Mesothelial cell of epicardium (in vitro differentiated cells): ENCODE measurements at places on chromosomes 1 and 21. TPM values are rescaled to one million over a fixed set of nuclear protein-coding genes. Genes with fewer than 3 reads are reported as not detected.

DNA sequence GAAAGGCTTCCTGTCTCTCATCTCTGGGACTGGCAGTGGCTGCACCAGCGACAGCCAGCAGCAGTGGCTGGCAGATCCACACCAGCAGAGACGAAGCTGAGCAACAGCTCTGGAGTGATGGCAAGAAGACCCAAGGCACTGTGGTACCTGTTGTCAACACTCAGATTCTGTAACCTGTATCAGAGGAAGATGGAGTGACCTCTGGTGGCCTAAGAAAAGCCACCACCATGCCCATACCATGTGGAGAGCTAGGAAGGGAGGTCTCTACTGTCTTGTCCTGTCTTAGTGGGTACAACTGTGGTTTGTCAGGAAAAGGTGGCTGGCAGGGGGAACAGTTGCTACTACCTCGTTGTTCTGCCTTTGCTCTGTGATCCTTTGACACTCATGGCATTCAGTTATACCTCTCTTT, 22.5 kb upstream of the RHBDL2 start:
- no peak for DNase-seq

DNA sequence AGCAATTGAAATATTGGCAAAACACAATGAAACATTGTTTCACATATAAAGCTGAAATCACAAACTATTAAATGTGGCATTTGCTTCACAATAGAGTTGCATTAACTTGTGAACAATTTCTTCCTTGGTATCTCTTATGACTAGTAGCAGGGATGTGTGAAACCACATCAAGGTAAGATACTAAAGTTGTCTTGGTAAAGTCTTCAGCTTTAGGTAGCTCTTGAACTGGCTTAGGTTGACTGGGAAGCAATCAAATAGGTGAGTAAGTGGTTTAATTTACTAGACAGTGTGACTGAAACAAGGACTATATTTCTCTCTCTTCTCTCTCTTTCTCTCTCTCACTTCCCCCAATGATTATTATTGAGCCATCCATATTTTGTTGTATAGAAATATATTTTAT, 141.5 kb upstream of the KCNK2 start:
- DNase-seq, result no peak

GRCh38 chr1:110752941-110753725, 78.4 kb upstream of the KCNA3 start:
- no peak for DNase-seq

GRCh38 chr1:22731924-22732720, 21.5 kb downstream of the EPHB2 start:
- DNase-seq, result no peak

DNA sequence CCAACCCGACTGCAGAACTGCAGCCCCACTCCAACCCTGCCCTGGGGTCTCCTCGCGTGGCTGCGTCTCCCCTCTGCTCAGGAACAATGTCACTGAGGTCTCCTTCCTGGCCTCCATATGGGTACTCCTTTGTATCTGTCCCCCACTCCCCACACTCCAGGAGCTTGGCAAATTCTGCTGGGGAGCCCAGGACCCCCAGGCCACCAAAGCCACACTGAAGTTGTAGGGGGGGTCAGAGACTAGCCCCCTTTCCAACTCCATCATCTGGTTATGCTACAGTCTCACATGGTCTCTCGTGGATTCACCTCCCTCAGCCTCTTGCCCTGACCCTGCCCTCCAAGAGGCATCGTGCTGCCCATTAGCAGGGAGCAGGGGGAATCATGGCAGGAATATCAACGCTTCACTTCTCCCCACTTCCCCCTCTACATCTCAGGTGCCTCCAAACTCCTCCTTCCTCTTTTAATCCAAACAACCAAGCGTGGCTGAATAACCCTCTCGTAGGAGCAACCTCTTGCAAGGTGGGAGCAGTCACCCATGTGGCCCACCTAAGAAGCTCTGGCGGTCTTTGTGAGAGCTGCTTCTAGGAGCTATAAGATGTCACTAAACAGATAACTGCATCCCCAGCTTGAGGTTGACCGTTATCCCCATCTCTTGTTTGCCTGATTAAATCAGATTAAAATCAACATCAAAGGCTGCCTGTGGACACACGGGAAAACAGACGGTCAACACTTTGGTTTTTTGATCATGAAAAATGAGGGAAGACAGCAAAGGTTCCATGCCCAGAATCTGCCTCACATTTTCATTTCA, 86.4 kb downstream of the MIS18A start:
- no peak for DNase-seq

GRCh38 chr1:94727846-94728715, 92.1 kb upstream of the SLC44A3 start:
- no peak for DNase-seq

DNA sequence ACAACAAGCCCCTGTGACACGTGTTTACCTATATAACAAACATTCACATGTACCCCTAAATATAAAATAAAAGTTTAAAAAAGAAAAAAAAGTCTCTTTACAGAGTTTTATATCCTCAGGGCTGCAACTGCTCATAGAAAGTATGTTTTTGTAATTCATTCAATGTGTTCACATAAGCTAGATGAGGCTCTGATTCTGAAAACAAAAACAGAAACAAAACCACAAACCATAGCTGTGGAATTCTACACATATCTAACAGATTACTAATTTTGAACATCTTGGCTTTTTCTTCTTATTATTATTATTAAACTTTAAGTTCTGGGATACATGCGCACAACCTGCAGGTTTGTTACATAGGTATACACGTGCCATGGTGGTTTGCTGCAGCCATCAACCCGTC, 579.6 kb upstream of the ZRANB2 start:
- DNase-seq, result no peak

GRCh38 chr1:17135530-17135929, 16.3 kb upstream of the PADI2 start:
- no peak for DNase-seq

DNA sequence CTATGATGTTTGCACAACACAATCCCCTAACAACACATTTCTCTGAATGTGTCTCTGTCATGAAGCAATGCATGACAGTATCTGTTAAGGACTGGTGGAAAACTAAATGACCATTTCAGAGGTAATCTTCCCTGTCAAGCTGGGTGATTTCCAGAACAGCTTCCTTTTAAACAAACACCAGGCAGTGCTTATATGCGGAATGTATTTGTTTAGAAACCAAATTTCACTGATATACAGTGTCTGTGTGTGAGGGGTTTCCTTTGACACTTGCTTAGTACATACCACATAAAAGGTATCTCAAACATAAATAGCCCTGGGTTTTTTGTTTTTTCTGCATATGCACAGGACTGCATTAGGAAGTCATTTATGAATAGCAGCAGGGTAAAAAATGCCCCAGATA, 95.6 kb downstream of the TGFBR3 start:
- DNase-seq, result no peak

DNA sequence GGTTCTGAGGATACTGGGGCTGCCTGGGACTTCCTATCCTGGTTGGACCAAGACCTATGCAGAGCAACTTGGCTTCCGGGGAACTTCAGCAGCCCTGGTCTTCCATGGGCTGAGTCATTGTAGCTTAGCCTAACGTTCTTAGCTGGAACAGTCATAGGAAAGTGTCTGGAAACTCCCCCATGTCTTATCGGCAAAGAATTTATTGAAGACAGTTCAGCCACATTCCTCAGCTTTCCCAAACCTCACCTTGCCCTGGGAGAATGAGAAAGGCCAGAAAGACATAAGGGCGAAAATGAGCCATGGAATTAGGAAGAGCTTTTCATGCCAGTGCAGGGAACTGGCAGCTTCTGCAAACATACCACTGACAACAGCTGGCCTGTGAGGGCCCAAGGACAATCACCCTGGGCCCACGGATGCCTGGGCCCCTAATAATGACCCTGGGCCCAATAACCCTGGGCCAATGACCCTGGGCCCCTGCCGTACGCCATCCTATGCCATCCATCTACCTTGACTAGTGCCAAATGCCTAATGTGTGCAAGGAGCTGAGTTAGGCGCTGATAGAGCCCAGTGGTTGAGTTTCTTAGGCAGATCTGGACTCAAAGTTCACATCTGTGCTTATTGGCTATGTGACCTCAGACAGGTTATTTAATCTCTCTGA, 114.4 kb upstream of the GADD45A start:
- DNase-seq, result no peak

- DNase-seq, result no peak
Measured at GRCh38 chr1:52601519-52601918, 652 bp upstream of the GPX7 start.

GRCh38 chr1:70134148-70134547, 71.2 kb downstream of the LRRC40 start:
- DNase-seq, result no peak

GRCh38 chr1:53450225-53450624, 9.0 kb upstream of the DMRTB1 start:
- DNase-seq, result no peak

DNA sequence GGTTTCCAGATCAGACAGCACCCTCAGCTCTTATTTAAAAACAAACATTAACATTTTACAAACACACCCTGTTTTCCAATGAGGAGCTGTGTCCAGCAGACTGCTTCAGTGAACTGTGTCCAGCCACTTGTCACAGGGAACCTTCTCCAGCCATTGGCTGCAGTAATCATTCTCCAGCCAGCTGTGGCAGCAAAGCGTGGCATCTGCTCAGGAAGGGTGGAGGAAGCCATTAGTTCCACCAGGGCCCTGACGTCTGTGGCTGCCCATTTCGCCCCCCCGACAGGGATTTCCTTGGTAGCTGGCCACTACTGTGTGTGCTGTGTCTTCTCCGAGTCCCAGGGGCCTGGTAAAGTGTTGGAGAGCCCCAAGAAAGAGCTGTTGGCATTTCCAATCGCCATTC, 62.9 kb upstream of the SELENON start:
- DNase-seq, result no peak

DNA sequence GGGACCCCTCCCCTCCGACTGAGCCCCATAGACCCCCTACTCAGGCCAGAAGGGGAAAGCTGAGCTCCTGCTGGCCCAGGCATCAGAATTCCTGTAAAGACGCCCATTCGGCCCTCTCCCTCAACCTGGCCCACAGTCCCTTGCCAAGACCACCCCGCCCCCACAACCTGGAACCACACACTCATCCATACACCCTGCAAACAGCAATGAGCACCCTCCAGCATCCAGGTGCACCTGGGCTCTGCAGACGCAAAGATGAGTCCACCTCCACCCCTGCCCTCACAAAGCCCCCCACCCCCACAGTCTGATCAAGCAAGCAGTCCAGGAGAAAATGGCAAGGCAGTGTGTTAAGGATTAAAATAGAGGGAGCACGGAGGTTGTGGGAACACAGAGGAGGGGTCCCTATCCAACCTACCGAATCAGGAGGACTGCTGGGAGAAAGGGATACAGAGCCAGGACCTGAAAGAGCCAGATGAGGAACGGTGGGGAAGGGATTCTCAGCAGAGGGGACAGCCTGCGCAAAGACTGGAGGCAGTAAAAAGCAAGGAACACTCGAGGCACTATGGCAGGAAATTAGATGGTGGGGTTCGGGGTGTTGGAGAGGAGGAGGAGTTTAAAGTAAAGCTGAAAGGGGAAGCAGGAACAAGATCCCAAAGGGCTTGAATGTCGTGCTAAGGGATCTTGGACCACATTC, 67.3 kb upstream of the LAPTM5 start:
- no peak for DNase-seq

DNA sequence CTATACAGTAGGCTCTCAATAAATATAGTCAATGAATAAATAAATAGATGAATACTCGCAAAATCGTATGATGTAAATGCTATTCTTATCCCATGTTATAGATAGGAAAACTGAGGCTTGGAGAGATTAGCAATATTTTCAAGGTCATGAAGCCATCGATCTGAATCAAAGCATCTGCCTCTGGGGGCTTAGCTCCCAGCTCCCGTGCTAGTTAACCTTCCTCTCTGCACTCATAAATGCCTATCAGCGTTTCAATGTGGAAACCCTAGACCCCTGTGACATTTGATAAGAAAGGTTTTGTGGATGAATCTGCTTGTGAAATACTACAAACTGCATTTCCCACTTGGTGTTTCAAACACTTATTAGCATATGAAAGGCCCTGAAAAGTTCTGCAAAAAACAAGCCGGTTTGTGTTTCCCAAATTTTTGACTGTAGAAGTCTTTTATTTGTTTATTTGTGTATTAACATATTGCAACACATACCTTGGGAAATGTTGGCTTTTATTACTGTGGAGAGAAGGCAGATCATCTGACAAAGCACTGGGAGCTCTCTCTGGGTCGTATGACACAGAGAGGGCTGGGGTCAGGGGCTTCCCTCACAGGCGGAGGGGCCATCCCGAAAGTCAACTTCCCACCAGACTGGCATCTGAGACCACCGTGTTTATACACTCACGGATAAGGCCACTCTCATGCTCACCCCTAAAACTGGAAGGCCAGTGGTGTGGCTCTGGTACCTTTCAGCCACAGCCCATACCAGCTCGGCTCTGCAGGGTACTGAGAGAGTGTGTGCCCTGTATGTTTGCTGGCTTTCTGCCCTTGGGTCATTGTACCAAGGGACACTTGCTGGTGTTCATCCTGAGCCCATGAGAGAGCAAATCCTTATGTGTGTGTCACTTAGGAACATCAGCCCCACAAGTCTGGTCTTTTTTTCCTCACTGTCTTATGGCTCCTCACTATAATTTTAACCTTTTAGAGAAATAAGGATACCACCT, 993 bp upstream of the PROK1 start:
- DNase-seq, result no peak

ATPAF1 gene
- 38.4 to 40.5 TPM (median 38.5 TPM) in 3 replicates for total RNA-seq
